ENCODE measurements at places on chromosomes 1 and 21. TPM values are rescaled to one million over a fixed set of nuclear protein-coding genes. Genes with fewer than 3 reads are reported as not detected.
A peak's percentile ranks its signal among the peaks of the same experiment; 100 is the strongest.

- DNase-seq = no peak
Observed at GRCh38 chr1:230355128-230355527, 71.0 kb downstream of the PGBD5 start.

GRCh38 chr21:27813750-27814149, 846.9 kb upstream of the ADAMTS5 start:
- peak; percentile 35 for DNase-seq

DNA sequence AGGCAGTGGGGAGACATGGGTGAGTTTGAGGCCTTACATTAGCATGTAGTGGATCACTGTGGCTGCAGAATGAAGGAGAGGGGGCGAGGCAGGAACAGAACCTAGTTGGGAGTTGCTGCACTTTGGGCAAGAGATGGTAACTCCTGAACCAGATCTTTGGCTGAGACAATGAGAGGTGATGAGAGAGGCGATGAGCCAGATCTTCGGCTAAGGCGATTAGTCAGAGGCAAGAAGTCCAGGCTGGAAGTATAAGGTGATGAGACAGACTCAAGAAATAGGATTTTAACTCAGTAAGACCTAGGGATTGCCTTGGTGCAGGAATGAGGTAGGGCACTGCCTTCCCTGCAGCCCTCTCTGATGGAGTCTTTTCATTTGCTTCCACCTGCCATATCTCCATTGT, 9.1 kb upstream of the ARTN start:
- DNase-seq = no peak

GRCh38 chr1:208538587-208538986, 294.4 kb upstream of the PLXNA2 start:
- DNase-seq = no peak

GRCh38 chr1:229645324-229645993, 19.4 kb downstream of the URB2 start:
- no peak for DNase-seq

DNA sequence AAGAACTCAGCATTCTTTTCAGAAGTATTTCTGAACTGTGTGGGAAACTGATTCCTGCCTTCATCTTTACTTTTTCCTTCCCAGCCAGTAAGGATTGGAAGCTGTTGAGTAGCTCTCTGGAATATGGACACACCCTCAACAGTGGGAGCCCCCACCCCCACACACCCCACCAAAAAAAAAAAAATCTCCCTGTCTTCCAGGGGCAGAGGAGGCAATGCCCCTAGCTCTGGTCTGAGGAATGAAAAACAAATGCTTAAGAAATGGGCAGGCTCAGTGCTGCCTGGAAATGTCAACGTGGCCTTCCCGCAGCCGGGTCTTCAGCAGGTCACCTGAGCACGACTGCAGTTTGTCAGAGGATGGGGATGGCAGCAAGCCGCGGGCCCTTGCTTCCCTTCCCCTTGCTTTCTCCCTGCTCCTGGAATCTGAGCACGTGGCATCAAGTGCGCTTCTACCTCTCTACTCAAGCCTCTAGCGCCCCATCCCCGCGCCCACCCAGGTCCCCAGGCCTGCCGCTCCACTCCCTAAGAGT, 479 bp downstream of the RGS16 start:
- no peak for DNase-seq

DNA sequence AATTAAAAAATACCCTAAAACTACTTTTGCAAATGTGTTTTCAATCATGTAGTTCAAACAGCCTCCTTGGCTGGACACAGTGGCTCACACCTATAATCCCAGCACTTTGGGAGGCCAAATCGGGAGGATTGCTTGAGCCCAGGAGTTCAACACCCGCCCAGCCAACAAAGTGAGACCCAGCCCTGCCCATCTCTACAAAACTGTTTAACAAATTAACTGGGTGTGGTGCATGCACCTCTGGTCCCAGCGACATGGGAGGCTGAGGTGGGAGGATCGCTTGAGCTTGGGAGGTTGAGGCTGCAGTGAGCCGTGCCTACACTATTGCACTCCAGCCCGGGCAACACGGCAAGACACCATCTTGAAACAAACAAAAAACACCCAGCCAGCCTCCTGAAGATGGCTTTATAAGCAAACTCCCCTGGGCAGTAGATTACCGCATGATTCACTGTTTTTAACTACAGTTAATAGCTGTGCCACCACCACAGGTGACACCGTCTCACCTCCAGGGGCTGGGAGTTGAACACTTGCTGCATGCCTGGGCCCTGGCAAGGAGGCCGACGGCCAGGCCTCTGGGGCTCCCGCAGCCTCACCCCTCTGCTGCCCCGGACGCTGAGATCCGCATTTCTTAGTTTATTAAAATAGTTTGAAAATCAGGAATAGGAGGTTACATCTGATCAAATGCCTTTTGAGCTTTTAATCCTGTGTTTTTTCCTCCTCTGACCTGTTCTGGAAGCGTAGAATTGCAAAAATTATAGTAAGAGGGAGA, 16.2 kb downstream of the PTTG1IP start:
- DNase-seq = no peak

DNA sequence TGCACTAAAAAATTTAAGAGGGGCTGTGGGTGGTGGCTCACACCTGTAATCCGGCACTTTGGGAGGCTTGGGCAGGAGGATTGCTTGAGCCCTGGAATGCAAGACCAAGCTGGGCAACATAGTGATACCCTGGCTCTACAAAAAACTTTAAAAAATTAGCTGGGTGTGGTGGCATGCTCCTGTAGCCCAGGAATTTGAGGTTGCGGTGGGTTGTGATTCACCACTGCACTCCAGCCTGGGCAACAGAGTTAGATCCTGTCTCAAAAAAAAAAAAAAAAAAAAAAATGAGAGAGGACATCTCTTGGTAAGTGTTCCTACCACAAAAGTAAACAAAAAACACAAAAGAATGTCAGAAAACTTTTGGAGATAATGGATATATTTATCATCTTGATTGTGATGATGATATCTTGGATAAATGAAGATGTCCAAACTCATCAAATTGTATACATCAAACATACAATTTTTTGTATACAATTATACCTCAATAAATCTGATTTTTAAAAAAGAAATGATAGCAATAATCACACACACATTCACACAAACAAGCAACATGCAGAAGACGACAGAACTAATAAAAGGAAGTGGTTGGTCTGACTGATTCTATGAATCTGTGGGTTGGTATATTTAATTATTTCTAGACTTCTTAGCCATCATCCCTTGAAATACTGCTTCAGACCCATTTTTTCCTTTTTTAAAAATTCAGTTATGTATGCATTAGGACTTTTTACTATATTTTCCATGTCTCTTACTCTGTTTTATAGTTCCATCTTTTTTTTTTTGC, 465.9 kb downstream of the PLA2G4A start:
- no peak for DNase-seq

GRCh38 chr1:6911021-6911941, 126.0 kb downstream of the CAMTA1 start:
- DNase-seq = no peak

- no peak for DNase-seq
Observed at GRCh38 chr21:33988237-33989017, 72.8 kb upstream of the ATP5PO start.

GRCh38 chr1:29406814-29407213, 170.5 kb downstream of the PTPRU start:
- no peak for DNase-seq

- peak; percentile 21 for DNase-seq
Observed at GRCh38 chr1:156076609-156077429, 5.4 kb downstream of the MEX3A start.

DNA sequence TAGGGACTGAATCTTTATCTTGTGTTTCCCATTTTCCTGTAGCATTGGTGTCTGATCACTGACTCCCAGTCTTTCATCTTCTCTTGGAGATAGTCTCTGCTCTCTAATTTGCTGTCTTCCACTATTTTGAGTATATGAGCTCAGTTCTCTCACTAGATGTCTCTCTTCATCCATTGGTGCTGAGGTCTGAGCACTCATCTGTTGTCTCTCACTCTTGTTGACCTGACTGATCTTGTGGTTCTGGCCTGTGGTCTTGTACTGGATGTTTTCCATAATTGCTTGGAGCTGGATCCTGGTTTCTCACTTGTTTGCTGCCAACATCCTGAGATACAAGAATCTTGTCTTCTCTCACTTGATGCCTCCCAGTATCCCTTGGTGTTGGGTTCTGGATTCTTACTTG, 25.1 kb upstream of the S100A11 start:
- no peak for DNase-seq

DNA sequence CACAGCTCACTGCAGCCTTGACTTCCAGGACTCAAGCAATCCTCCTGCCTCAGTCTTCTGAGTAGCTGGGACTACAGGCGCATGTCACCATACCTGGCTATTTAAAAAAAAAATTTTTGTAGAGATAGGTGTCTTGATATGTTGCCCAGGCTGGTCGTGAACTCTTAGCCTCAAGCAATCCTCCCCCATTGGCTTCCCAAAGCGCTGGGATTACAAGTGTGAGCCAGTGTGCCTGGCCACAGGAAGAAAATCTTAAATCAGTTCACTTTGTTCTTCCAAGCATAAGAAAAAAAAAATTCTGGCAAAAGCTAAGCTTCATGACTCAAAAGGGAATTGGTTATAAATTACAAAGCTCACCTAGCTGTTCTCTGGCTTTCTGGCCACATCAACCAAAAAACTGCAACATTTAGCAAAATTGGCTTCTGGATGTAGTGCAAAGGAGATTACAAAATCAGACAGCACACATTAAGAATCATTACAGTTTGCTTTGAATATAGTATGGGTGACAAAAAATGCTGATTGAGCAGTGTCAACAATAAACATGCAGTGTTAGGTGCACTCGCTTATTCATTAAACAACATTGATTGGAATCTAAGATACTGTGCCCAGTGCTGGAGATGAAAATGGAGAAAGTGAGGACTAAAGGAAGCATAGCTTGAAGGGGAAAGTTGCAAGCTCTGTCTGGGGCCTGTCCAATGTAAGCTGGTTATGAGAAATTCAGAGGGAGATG, 76.7 kb downstream of the KCTD3 start:
- no peak for DNase-seq

- DNase-seq = peak; percentile 37
Observed at GRCh38 chr1:172397221-172397620, 23.3 kb upstream of the C1orf105 start.

DNA sequence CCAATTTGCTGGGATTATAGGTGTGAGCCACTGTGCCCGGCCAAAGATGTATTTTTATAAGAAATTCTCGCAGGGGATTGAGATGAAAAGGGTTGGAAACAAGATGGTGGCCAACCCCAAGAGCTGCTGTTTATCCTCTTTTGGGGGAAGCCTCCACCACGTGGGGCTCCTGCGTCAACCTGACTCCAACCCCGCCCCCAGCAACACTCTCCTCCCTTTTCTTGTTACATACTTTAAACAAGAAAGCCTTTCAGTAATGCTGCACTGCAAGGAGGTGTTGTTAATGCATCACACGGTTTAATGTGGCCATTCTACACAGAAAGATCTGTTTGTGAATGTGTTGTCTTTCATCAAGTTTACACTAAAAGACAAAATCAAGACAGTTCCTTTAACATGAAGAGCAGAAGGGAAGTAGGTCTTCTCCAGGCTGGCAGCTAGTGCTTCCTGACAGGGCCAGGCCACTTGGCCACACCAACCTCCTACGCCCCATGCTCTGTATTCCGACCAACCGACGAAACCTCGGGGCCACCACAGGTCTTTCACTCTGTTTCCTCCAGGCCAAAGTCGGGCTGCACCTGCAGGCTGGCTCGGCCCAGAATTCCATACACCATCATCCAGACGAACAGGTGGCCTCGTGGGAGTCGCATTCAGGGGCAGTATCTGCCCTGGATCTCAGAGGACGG, 25.9 kb downstream of the C2CD2 start:
- DNase-seq = no peak

DNA sequence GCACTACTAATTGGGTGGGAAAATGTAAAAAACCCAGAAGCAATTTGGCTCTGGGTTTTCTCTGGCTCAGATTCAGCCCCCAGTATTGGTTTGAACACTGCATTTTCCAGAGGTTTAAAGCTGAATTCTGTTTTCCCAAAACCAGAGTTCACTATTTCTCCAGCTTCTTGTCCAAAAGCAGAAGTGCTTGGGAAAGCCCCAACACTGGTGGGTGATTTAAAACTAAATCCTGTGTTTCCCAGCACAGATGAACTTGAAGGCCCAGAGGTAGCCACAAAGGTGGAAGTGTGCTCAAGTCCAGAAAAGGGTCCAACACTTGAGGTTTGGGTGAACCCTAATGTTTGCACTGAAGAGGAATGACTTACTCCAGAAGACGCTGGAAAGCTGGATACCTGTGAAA, 678 bp downstream of the MCM3AP start:
- DNase-seq = no peak

- DNase-seq = no peak
Observed at GRCh38 chr1:63946866-63947491, 173.2 kb downstream of the ROR1 start.

DNA sequence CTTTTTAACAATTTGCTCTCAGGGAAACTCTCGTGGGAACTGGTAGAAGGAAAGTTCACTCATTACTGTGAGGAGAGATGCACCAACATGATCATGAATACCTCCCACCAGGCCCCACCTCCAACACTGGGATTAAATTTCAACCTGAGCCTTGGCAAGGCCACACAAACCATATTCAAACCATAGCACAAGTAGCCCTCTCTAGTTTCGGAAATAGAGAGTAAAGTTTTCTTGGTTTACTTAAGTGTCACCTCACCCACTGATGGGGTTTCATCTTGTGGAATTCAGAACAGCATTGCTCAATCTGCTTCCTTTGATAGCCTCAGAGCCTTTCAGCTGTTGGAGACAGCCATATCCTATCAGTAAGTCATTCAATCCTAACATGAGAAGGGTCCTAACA, 25.5 kb upstream of the CCSAP start:
- DNase-seq = no peak

Gene JAM2
- total RNA-seq = under 0.01 TPM

Gene ERRFI1
- 70.4 TPM for total RNA-seq

Gene ITGB2
- 0.43 TPM for total RNA-seq

Gene ZNF593OS
- 0.32 TPM for total RNA-seq

Gene FCRL4
- not detected for total RNA-seq

Gene MRPL39
- total RNA-seq = 34.5 TPM

Gene RYR2
- total RNA-seq = not detected

Gene TRPM2
- total RNA-seq = under 0.01 TPM

Gene USP16
- total RNA-seq = 37.6 TPM

Gene PLA2G2D
- total RNA-seq = not detected

Gene GJA5
- total RNA-seq = under 0.01 TPM

Data from fibroblast of villous mesenchyme (primary cell).